Osteoblast (primary cell): ENCODE measurements at places on chromosomes 16 and 17. TPM values are rescaled to one million over a fixed set of nuclear protein-coding genes. Genes with fewer than 3 reads are reported as not detected.

GAS7 gene
- total RNA-seq: 1.8 and 3.6 TPM in 2 replicates

ATXN2L gene
- total RNA-seq: 54.5 and 62.6 TPM in 2 replicates

ACSM5 gene
- 11.9 and 14.4 TPM in 2 replicates for total RNA-seq

TUFM gene
- 89.9 and 101 TPM in 2 replicates for total RNA-seq

MT1M gene
- total RNA-seq: 8.5 and 8.7 TPM in 2 replicates

- no peak for DNase-seq
Measured at GRCh38 chr16:79380995-79381602, 219.4 kb downstream of the MAF start.

- DNase-seq: peak; percentile 88
Measured at GRCh38 chr16:29898804-29899515, 390 bp downstream of the SEZ6L2 start.

GRCh38 chr17:12927541-12928425 is 90.0 kb downstream of the ELAC2 start:
- no peak for DNase-seq

DNA sequence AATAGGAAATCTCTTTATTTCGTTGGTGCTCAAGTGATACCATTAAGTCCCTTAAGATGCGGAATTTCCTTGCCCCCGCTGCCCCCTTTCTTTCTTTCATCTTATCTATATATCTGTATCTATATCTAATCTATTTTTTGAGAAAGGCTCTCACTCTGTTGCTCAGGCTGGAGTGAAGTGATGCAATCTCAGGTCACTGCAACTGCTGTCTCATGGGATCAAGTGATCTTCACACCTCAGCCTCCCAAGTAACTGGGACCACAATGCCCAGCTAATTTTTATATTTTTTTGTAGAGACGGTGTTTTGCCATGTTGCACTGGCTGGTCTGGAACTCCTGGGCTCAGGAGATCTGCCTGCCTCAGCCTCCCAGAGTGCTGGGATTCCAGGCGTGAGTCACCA is 693.5 kb downstream of the WWOX start:
- DNase-seq: no peak
